ENCODE measurements at places on chromosomes 1 and 21.

GRCh38 chr1:156768610-156769295 lies 1.4 kb downstream of the PRCC start:
- no peak for DNase-seq

- DNase-seq, result no peak
Measured at GRCh38 chr21:42247716-42248115, 28.8 kb downstream of the ABCG1 start.

DNA sequence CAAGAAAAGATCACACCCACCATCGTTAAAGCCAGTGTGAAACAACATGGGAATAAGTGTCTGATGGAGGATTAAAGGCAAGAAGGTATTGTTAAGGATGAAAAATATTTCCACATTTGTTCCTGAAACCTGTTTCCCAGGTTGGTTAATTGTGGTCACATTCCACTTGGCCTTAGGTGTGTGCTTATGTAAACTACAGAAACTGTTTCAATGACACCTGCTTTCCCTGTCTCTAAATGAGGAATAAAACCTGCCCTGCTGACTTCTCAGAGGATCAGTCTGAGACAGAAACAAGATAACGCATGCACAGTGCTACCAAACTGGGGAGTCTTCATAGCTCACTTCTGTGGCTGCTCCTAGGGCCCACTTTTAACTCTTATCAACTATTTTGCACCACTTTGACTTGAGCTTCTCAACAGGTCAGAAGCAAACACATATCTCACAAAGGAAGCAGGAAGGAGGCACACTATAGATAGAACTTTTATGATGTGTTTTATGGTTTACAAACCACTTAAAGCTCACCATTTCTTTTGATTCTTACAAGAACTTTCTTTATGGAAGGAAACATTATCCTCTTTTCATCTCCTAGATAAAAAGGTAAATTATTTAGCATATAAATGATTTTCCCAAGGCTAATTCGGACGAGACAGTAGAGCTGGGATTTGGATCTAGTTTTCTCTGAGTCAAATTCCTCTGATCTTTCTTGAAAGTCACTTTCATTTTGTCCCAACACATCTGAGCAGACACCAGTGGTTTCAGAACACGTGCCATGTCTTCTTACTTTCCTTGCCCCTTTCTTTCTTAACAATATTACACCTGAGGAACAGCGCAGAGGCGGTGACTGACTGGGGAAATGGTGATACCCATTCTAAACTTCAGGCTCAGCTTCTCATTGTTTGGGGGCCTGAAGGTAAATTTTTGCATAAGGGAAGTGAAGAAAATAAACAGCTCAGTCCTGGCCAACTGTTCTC lies 33.4 kb downstream of the CYP2J2 start:
- no peak for DNase-seq

- peak; percentile 44 for DNase-seq
Measured at GRCh38 chr1:206514813-206515387, 7.6 kb downstream of the RASSF5 start.

DNA sequence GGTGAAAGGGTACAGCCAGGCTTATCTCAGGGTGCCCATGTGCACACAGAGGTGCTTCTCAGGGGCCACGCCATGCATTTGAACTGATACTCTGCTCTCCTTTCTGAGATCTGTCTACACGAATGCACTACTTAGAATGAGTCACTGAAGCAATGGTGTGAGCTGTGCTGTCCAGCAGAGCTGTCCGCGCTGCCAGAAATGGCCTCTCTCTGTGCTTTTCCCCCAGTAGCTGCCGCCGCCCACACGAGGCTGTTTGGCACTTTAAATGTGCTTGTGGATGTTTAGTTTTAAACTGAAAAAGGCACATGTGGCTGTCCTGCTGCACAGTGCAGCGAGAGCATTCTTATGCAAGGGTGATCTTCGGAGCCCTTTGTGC lies 87.1 kb upstream of the COL6A1 start:
- no peak for DNase-seq

GRCh38 chr21:45341779-45342178 lies 54.1 kb upstream of the POFUT2 start:
- DNase-seq, result no peak

GRCh38 chr1:57369889-57370288 lies 54.0 kb downstream of the DAB1 start:
- DNase-seq, result no peak

DNA sequence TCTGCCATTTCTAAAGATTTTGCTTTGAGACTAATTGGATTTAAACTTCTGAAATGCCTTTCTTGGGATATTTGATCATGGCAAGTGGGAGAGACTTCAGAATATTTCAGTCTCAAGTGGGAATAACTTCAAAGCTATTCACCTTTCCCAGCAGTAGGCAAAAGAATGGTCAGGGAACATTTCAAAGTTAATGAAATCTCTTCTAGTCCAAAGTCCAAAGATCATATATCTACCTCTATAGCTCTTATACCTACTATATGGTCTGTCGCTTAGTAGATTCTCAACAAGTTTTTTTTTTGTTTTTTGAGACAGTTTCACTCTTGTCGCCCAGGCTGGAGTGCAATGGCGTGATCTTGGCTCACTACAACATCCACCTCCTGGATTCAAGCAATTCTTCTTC lies 44.5 kb upstream of the PIGC start:
- no peak for DNase-seq

DNA sequence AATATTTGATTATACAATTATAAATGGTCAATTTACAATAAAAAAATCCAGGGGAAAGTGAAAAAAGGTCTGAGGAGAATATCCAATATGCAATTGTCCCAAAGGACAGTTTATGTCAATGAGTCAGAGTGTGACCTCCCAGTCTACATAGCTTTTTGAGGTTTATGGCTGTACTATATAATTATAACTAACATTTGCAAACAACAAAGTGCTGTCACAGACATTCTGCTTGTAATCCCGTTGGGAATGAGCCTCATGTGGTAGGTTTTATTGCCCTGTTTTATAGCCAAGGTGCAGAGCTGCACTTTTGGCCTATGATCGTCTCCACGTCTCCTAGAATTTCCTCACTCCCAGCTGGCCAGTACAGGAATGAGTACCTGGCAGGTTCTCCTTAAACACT lies 103.8 kb downstream of the ADSS2 start:
- no peak for DNase-seq

GRCh38 chr1:26388791-26389445 lies 16.4 kb upstream of the ZNF683 start:
- DNase-seq, result no peak

- no peak for DNase-seq
Measured at GRCh38 chr1:231606712-231607111, 19.9 kb upstream of the DISC1 start.

GRCh38 chr1:47724432-47724999 lies 272.7 kb downstream of the TRABD2B start:
- DNase-seq, result no peak

GRCh38 chr1:112872551-112872962 lies 83.4 kb downstream of the SLC16A1 start:
- DNase-seq, result peak; percentile 47

- DNase-seq, result no peak
Measured at GRCh38 chr1:247322849-247323586, 8.6 kb downstream of the ZNF496 start.

- no peak for DNase-seq
Measured at GRCh38 chr1:156144742-156145141, 8.6 kb upstream of the SEMA4A start.

- DNase-seq, result peak; percentile 32
Measured at GRCh38 chr1:171506525-171507304, 21.4 kb downstream of the PRRC2C start.

- no peak for DNase-seq
Measured at GRCh38 chr1:17135530-17135929, 16.3 kb upstream of the PADI2 start.

DNA sequence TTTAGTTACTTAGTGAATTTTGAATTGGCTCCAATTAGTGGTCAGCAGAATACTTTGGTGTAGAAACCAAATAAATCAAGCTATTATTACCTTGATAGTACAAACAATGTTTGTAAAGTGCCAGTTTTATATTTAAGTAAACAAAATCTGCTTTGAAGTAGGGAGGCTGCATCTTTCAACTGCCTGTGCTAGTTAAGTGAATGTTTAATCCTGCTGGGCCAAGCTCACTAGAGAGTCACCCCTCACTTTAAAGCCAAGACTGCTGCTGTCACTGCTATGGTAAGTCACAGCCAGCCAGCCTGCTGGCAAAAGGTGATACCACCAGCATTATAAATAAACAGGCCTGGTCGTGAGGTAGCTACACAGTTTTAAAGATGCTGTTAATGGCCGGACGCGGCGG lies 10.3 kb upstream of the CFAP126 start:
- DNase-seq, result no peak

GRCh38 chr1:229128066-229128608 lies 142.8 kb upstream of the RAB4A start:
- no peak for DNase-seq

DNA sequence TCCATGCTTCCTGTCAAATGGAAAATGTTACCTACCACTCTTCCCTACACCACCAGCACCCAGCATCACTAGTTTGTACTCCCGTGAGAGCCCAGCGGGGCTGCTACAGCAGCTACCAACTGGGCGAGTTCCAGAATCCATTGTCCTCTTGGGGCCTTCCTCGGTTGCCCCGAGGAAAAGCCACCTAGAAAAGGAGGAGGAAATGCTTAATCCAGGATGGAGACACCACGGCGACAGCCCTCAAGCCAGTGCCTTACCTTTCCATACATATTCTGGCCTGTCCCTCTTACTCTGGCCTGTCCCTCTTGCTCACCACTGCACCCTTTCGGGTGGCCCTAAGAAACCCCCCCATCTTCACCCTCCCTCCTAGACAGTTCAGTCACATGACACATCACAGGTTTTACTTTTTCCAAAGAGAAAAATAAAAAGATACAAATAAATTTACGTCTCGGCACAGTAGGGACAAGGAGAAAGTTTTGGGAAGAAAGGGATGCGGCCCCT lies 478 bp downstream of the RIT1 start:
- DNase-seq, result peak; percentile 76

GRCh38 chr1:6519935-6520671 lies 28.6 kb upstream of the PLEKHG5 start:
- DNase-seq, result no peak

DNA sequence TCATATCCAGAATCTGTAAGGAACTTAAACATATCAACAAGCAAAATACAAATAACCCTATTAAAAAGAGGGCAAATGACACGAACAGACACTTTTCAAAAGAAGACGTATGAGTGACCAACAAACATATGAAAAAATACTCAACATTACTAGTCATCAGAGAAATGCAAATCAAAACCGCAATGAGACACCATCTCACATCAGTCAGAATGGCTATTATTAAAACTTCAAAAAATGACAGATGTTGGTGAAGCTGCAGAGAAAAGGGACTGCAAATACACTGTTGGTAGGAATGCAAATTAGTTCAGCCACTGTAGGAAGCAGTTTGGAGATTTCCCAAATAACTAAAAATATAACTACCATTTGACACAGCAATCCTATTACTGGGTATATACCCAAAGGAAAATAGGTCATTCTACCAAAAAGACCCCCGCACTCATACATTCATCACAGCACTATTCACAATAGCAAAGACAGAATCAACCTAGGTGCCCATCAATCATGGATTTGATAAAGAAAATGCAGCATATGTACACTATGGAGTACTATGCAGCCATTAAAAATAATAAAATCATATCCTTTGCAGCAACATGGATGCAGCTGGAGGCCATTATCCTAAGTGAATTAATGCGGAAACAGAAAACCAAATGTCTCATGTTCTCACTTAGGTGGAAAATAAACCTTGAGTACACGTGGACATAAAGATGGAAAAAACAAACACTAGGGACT lies 230.1 kb upstream of the RAB4A start:
- DNase-seq, result no peak

DNA sequence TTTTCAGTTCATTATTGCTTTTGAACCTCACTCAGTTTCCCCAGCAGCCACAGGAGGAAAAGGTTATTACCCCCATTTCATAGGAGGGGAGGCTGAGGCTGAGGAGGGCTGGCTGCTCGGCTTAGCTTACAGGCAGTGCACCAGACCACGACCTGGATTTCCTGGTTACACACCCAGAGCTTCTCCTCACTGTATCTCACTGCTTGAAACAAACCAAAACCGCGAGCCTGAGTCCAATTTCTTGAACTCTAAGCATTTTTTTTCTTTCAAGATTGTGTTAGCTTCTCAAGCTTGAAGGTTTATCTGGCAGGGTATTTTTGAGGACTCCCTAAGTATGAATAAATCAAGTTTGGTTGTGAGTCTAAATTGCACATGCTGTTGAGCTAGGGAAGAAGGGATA lies 188.9 kb upstream of the EDN2 start:
- DNase-seq, result peak; percentile 3

- peak; percentile 9 for DNase-seq
Measured at GRCh38 chr1:93768380-93768863, 86.8 kb upstream of the BCAR3 start.

All from OCI-M1 (cell line).